ENCODE measurements at places on chromosomes 1 and 21.

DNA sequence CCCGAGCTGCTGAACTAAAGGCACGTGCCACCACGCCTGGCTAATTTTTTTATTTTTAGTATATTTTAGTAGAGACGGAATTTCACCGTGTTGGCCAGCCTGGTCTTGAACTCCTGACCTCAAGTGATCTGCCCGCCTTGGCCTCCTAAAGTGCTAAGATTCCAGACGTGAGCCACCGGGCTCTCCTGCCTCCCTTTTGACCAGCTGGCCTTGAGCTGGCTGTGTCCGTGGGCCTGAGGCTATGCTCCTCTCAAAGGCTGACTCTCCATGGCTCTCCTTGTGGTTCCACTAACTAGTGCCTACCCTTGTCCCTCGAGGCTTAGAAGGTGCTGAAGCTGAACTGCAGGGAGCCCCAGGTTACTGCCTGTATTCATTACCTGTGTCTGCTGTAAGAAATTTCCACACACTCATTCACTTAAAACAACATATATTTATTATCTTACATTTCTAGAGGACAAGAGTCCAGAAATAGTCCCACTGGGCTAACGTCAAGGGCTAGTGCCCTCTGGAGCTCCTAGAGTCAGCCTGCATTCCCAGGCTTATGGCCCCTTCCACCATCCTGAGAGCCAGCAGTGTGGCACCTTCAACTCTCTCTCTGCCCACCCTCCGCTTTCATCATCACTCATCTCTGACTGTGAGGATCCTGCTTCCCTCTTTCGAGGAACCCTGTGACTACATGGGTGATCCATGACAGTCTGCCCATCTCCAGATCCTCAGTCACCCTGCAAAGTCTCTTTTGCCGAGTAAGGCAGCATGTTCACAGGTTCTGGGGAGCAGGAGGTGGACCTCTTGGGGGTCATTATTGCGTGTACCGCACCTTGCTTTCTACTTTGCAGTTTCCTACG, 34.9 kb downstream of the ETS2 start:
- no peak for DNase-seq

GRCh38 chr1:53732409-53732808, 6.6 kb downstream of the GLIS1 start:
- DNase-seq = no peak

DNA sequence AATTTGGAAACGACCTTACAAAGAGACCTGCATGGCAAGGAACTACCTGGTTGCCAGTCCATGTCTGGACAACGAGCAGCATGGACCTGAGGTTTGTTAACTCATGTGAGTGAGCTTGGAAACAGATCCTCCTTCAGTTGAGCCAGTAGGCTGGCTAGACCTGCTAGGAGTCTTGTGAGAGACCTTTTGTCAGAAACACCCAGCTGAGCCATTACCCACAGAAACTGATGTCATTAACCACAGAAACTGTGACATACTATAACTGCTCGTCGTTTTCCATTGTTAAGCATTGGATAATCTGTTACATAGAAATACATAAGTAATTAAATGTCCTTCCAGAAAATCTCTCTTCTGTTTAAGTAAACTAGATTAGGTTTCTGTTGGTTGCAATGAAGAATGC, 211.1 kb upstream of the C21orf91 start:
- DNase-seq = no peak

DNA sequence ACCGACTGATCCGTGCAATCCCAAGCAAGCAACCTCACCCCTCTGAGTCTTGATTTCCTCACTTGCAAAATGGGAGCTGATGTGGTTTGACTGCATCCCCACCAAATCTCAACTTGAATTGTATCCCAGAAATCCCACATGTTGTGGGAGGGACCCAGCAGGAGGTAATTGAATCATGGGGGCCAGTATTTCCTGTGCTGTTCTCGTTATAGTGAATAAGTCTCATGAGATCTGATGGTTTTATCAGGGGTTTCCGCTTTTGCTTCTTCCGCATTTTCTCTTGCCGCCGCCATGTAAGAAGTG, 58.4 kb downstream of the FHAD1 start:
- no peak for DNase-seq

Measured in right renal pelvis (tissue), 4 donors.